Large intestine (tissue), 12 donors: ENCODE measurements at places on chromosomes 5 and 9. TPM values are rescaled to one million over a fixed set of nuclear protein-coding genes. Genes with fewer than 3 reads are reported as not detected.
A peak's percentile ranks its signal among the peaks of the same experiment; 100 is the strongest.

DNA sequence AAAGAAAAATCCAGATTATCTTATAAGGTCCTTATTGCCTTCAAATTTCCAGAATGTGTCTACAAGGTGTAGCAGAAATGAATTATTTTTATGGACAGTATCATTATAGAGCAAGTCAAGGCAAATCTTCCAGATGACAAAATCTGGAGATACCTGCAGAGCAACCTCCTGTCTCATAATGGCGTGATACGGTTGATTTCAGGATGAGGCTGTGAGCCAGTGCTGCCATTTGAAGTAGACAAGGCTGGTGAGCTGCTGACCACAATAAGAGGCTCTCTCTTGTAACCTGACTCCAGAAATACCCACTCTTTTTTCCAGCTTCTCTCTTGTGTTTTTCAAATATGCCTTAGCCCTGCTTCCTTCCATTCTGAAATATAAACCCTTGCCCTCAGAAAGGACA, 108.2 kb downstream of the HTR1A start:
- DNase-seq: no peak

The SMIM33 gene
- not detected for polyA plus RNA-seq

DNA sequence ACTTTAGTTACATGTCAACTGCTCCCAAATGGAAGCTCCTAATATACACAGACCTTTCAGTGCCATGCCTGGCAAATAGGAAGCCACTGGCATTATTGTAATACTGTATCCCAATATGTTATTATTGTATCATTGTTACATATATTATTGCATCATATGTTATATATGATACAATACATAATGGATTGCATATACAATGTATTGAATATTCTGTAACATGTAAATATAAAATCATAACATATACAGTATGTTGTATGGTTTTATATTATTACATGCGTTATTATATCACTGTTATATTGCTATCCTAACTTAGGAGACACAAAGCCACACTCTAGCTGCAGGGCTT, 38.5 kb downstream of the RAPGEF1 start:
- DNase-seq: no peak

The GALT gene
- polyA plus RNA-seq: 83.9 TPM

The SLC46A2 gene
- 0.43 TPM for polyA plus RNA-seq

GRCh38 chr9:30410273-30410672, 1974.2 kb upstream of the ACO1 start:
- DNase-seq: no peak

DNA sequence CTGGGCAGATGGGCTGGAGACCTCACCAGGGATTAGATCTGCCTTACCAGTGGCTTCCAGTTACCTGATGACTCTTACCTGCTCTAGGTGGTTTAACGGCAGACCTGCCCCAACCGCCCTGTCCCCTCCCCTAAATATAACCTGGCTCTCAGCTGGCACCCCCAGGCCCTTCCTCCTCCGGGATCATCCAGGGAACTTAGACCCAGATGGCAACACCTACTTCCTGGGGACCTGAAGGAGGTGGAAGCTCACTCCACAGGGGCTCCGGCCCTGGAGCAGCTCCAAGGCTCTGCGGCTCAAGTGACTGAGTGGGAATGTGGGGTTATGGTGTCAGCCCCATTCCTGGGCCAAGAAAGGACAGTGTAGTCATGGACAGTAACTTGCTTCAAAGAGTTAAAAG, 130.4 kb downstream of the OLFM1 start:
- no peak for DNase-seq

DNA sequence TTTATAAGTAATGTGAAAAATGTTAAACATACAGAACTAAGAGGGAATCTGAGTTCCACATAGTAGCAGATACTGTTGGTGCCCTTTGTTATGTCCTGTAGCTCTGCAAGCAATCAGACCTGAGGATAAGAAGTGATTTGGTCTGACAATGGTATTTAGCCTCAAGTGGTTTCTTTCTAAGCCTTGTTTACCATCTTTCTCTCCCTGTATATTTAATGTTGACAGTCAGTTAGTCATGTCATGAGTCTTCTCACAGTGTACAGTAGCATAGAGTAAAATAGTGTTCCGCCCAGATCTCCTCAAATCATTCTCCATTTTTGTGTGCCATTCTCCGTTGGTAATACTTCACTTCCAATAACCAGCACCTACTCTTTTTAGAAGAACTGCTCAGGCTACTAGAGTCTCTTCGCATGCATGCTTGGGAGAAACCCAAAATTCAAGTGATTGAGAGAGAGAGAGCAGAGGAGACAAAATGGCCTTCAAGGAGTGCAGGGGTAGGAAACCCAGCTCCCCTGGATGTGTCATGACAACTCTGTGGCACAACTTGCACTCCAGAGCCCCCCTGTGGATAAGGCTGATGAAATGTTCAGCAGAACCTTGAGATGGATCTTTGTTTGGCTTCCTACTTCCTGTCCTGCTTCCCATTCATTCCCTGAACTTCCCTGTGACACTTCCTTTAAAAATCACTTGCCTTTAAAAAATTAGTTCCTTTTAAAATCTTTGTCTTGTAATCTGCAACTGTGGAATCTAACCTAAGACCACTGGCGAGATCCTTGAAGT, 129.2 kb upstream of the FST start:
- DNase-seq: no peak

The SPINK13 gene
- not detected for polyA plus RNA-seq

The POLR3G gene
- 2.7 TPM for polyA plus RNA-seq

DNA sequence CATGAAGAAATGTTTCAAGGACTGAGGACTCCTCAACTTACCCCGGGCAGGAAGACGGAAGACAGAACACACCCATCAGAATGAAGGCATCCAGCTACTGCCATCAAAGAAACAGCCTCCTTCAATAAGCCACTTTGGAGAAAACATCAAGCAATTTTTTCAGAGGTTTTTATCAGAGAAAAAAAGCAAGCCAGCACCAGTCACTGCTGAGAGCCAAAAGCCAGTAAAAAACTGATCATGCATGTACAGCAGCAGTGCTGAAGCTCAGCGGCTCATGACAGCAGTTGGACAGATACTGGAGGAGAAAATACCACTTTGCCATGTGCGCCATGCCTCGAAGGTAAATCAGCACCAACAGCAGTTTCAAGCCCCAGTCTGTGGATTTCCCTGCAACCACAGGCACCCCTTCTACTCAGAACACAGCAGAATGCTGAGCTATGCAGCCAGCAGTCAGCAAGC, 10.1 kb upstream of the ZNF484 start:
- no peak for DNase-seq

GRCh38 chr9:99833735-99834134, 12.1 kb downstream of the NR4A3 start:
- no peak for DNase-seq

DNA sequence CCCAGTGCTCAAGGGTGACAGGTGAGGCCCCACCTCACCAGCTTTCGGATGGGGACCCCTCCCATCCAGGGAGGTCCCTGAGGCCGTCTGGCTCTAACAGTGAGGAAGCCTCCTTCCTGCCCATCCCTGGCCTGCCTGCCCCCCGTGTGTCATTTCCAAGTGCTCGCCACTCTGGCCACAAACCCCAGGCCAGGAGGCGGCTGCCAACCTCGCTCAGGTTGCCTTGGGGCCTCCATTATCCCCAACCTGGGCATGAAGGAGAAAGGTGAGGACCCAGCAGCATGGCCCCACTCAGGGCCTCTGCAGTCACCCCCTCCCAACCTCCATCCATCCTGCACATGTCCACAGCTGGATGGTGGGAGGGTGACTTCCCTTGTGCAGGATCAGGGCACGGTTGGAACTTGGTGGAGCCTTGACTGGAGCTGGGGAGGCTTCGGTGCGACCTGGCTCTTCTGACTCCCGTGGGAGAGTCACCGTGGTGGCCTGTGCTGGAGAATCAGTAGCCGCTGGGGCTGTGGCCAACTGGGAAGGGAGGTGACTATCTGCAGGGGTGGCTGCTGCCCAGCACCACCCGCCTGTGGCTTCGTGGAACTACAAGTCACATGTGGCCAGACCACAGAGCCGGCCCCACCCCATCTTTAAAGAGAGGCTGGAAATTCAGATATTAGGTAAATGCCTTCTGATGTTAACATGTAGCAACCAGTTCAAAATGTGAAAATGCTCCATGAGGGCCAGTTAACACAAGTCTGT, 37.5 kb upstream of the GFPT2 start:
- no peak for DNase-seq

GRCh38 chr5:122015471-122015870, 53.7 kb downstream of the SRFBP1 start:
- DNase-seq: no peak

DNA sequence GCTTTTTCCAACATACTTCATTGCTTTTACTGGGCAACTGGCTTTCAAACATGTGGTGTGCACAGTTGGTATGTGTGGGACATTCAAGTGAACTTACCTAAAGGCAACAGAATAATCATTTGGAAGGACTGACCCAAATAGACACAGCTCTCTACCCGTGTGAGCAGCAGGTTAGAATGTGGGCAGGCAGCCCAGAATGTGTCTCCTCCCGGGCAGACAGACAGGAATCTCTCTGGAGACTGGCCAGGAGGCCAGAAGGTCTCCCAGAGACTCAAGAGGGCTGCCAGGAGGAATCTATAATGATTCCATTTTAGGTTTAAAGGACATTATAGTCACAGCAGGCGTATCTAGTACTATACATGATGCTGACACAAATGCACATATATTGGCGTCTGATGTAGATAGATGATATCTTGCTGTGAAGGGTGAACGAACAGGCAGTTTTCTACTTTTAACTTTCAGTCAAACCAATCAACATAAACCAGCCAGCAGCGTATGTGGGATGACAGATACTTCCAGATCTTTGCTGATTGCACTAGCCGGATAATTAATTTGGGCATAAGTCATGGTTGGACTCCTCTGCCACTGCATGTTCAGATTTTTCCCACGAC, 297.4 kb upstream of the ZNF608 start:
- no peak for DNase-seq

- no peak for DNase-seq
These were observed 44.3 kb upstream of the UGCG start for GRCh38 chr9:111852291-111852690.

The SAXO1 gene
- 0.06 TPM for polyA plus RNA-seq

GRCh38 chr5:124737651-124738050, 8.8 kb downstream of the ZNF608 start:
- DNase-seq: no peak

DNA sequence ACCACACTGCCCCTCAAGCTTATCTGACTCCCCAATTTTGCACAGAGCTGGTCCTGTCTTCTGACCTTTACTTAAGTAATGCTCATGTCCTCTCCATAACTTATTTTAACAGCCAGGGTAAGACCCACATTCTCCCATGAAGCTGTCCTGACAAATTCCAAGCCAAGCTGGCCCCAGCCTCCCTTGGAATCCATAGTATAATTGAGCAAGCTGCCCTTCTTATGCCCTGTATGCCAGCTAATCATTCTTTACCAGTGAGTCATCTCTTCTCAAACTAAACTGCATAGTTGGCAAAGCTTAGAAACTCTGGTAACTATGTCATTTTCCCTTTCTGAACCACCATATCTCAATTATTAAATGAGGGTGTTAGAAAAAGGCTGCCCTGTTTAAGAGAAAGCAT, 92.4 kb downstream of the NFIB start:
- DNase-seq: peak; percentile 29

- no peak for DNase-seq
These were observed 148.7 kb upstream of the ERCC6L2 start for GRCh38 chr9:95726756-95727155.

GRCh38 chr9:74277532-74277931, 219.6 kb upstream of the RORB start:
- no peak for DNase-seq

- no peak for DNase-seq
These were observed 208.9 kb downstream of the TRIM32 start for GRCh38 chr9:116895961-116896360.

The MYMK gene
- polyA plus RNA-seq: 0.13 TPM

The PCDHGA12 gene
- polyA plus RNA-seq: 0.81 TPM

- no peak for DNase-seq
These were observed 38.1 kb upstream of the CD180 start for GRCh38 chr5:67234671-67235176.

- DNase-seq: peak; percentile 50
These were observed at the start of gene ANKRD33B for GRCh38 chr5:10563945-10564837. TSS of gene ANKRD33B (plus strand) at chr5:10564070. CDS start at chr5:10564468, 398 bp downstream.

DNA sequence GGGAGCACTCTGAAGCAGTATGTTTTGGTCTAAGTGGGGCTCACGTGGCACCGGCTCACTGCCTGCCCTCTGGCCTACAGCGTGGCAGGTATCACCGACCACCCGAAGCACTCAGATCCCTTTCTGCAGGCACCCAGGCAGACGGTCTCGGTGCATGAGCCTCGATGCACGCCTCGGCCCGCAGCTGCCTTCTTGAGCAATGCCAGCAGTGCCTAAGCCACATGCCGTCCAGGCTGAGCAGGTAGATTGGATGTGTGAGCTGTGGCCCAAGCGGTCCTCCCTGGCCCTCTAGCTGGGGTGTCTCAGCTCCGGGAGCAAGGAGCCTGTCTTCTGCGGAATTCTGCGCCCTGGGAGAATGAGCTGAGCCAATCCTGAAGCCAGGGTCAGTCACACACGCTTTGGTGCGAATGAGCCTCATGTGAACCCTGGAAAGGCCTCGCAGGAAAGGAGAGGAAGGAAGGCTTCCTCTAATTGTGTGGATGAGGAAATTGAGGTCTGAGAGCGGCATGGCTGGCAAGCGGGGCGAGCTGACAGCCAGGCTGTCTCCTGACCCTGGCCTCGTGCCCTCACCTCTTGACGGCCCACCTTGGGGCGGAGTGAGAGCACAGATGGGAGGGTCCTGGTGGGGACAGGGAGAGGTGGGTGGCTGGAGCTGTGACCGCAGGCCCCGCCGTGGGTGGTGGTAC, 14.4 kb downstream of the RXRA start:
- no peak for DNase-seq

The GGTA1 gene
- polyA plus RNA-seq: 8.8 TPM

GRCh38 chr5:180170106-180170809, 38.8 kb downstream of the RASGEF1C start:
- DNase-seq: no peak

The DAPK1 gene
- polyA plus RNA-seq: 24.9 TPM
